HAP-1 (cell line): ENCODE measurements at places on chromosomes 5 and 9.
A peak's percentile ranks its signal among the peaks of the same experiment; 100 is the strongest.

- DNase-seq, result no peak
Observed at GRCh38 chr5:176365351-176366231, at the start of gene ARL10. ARL10 (plus strand) TSS chr5:176365487; CDS start chr5:176365564, 77 bp downstream.

- no peak for DNase-seq
Observed at GRCh38 chr9:109593612-109594011, 95.5 kb upstream of the PTPN3 start.

- DNase-seq, result no peak
Observed at GRCh38 chr9:129640871-129641749, 841 bp downstream of the ASB6 start.

GRCh38 chr9:129398961-129399633 is 221.0 kb upstream of the IER5L start:
- DNase-seq, result no peak

GRCh38 chr9:72305102-72305546 is 59.9 kb downstream of the ZFAND5 start:
- DNase-seq, result no peak

GRCh38 chr9:117458066-117458465 is 43.2 kb upstream of the ASTN2 start:
- DNase-seq, result no peak

- peak; percentile 36 for DNase-seq
Observed at GRCh38 chr5:66666778-66667177, 70.6 kb downstream of the MAST4 start.

GRCh38 chr5:29131285-29131684 is 2062.2 kb upstream of the CDH6 start:
- no peak for DNase-seq

GRCh38 chr9:77180056-77180455 is 2.7 kb downstream of the VPS13A start:
- DNase-seq, result no peak

DNA sequence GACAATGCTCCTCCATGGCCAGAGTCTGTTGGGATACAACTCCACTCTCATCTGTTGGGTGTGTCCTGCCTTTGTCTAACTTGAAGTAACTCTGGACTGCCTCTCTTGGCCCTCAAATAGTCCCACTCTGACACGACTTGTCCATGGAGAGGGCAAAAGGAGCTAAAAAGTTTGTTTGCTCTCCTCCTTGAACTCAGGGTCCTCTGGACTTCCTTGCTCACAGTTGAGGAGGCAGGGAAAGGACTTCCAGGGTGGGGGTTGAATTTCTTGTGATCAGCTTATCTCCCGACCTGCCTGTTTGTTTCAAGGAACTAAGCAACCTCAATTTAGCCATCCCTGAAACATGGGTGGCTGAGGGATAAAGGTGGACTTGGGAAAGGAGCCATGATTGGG is 11.7 kb downstream of the DNAJB5 start:
- DNase-seq, result no peak

GRCh38 chr5:83776437-83777031 is 55.9 kb upstream of the HAPLN1 start:
- no peak for DNase-seq

GRCh38 chr5:120848883-120849282 is 384.8 kb downstream of the PRR16 start:
- peak; percentile 89 for DNase-seq

DNA sequence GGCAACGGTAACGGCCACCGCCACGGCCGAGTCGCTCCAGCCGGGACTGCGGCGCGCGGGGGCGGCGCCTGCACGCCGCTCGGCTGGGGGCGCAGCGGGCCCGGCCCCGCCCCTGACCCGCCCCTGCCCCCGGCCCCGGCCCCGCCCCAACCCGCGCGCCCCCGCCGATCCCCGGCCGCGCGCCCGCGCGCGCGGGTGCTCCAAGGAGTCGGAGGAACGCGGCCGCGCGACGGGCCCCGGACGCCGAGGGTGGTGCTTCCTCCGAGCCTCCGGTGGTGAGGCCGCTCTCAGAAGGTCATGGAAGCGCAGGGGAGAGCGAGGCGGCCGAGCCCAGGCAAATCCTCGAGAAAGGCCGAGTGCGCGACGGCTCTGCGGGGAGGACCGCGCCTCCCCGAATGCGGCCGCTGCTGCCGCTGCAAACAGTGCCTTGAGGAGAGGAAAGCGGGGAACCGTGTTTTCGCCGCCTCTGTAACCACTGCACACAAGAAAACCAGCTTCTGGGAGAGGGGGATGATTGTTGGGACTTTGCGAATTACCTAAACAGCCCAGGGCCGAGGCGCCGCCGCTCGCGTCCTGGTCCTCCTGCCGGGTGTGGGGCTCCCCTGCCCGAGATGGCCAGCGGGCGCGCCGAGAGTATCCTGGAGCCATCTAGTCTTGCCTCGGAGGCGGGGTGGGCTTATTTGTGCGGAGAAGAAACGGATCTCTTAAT is at the start of gene LIFR:
Gene LIFR (minus strand): TSS at position 48 of the 709 bp plus-strand sequence. CDS start 25,999 bp downstream, outside the sequence.
- peak; percentile 75 for DNase-seq

GRCh38 chr5:27234916-27235315 is 196.5 kb upstream of the CDH9 start:
- no peak for DNase-seq

GRCh38 chr5:62152394-62153087 is 153.5 kb upstream of the KIF2A start:
- no peak for DNase-seq

- no peak for DNase-seq
Observed at GRCh38 chr9:129007766-129008468, 20.2 kb downstream of the SH3GLB2 start.

DNA sequence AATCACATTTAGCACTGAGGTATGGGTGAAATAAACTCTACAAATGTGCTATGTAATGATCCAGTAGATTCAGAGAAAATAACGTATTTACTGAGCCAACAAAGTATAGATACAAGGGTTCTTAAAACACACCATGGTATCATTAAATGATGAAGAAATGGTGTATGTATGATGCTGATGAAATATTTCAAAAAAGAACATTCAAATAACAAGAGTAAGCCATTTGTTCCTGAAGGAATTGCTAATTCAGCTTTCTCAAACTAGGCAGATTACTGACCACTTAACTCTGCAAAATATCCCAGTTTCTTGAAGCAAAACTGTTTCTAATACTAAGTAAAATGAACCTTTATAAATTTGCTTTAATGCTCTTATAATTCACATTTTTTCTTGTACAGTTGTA is 97.6 kb upstream of the IFNE start:
- DNase-seq, result no peak

DNA sequence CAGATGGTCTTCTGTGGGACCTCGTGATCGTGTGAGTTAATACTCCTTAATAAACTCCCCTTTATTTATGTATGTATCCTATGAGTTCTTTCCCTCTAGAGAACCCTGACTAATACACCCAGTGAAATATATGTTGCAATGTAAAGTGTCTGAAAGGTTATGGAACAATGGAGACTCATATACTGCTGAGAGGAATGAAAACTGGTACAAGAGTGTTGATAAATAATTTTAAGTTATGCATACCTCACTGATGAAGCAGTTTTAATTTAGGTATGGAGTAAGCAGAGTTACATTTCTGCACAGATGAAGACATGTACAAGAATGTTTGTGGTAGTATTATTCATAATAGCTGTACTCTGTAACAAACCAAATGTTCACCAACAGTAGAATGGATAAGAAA is 438.3 kb downstream of the TAF11L14 start:
- DNase-seq, result no peak

DNA sequence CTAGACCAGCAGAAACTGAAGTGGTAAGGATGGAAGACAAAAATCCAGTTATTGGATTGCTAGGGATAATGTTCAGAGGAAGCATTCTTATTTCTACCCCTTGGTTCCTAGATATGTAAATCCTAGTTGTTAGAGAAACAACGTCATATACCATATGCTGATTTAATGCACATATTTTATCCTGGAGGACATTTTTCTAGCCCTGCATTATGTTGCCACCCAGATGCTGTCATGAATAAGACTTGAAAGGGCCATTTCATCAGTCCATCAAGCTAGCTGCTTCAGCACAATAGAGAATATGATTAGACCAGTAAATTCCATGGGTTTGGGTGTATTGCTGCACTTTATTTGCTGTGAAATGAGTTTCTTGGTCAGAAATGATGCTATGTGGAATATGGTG is 1736.4 kb downstream of the MAT2B start:
- no peak for DNase-seq

DNA sequence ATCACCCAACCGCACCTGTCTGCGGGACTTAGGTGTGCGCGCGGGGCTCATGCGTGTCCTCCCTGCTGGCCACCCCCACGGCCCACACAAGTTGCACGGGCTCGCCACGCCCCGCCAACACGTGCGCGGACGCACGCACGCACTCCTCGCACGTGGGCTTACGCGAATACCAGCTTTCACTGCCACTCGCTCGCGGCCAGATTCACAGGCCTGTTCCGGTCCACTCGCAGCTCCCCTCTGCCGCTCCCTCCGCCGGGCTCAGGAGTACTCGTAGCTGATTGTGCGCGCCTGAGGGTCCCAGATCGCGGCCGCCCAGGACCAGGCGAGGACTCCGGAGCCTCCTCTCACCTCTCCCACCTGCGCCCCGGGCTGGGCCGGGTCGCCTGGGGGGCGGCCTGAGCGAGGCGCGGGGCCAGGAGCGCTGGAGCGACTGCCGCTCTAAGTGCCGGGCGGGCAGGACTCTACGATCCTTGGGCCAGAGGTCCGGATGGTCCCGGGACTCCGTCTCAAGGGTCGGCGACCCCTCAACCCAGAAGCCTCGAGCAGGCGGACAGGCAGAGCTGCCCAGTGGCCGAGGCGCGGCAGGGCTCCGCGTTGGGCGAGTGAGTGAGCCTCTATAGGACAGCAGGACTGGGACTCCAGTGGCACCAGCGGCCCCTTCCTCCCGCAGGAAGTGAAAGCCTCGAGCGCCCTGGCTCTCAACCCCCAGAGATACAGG is 3.4 kb downstream of the PCDHGC5 start:
- DNase-seq, result no peak

- DNase-seq, result no peak
Observed at GRCh38 chr5:111929867-111930266, 172.9 kb upstream of the NREP start.

- no peak for DNase-seq
Observed at GRCh38 chr5:169164481-169164925, 136.4 kb downstream of the SLIT3 start.

DNA sequence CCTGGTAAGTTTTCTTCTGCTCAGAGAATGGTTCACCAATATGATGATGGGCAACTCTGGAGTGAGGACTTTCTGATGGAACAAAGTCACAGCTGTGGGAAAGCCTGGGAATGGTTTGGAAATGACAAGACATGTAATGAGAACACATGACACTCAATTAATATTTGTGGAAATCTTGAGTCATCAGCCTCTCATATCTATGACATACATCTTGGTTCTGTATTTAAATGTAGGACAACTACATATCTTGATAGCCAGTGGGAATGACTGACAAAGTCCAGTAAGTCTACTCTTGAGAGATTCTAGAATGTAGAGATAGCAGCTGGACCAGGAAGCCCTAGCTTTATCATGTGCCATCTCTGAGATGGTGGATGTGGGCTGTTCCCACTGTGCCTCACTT is 85.5 kb downstream of the PALM2AKAP2 start:
- DNase-seq, result no peak

DNA sequence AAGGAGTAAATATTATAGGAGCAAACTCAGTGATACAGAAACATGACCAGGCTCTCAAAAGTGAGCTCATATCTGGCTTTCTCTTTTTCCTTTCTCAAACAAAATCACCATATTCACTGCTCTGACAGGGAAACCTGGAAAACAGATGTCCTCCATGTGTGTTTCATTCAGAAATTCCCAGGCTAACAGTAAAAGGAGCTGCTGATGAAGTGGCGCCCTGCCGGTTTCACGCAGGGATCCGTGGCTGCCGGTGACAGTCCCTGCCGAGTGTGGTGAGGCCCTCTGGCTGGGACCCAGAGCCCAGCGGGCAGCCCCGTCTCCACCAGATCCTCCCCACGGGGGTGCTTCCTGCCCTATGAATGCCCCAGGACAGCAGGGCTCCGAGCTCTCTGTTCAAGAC is 208.1 kb downstream of the GNA14 start:
- no peak for DNase-seq

DNA sequence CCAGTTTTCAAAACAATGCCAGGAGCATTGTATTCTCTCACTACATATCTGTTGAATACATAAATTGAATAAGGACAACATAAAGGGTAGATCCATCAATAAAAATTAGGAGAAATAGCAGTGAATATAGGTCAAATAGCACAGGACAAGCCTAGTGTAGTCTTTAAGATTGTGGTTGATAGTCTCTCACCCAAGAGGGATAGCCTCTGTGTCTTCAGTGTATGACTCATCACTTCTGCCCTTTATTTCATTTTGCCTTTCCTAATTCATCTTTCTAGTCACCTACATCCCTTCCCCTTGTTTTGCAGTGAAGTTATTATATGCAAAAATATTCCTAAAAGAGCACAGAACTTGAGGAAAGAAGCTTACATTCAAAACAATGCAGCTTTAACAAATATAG is 335.0 kb upstream of the TUSC1 start:
- DNase-seq, result no peak

DNA sequence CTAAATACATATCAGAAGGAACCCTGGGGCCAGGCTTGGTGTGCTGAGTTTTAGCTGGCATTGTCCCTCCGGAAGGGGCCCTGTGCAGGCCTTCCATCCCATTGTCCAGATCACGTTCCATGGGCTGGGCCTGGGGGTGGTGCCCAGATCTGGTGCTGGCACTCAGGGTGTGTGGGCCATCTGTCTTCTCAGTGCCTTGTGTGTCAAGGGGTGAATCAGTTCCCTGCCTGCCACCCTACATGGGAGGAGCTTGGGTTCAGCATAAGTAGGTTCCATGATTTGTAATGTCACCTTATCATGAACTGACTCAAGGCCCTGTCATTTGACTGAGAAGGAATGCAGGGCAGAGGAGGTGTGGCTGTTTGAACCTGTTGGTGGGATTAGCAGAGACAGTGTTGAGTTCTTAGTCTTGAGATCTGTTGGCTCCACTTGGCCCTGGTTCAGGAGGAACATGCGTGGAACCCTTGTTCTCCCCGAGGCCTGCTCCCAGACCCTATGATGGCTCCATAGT is 176.8 kb downstream of the MACROH2A1 start:
- no peak for DNase-seq

GRCh38 chr9:98315551-98316060 is 60.2 kb upstream of the TBC1D2 start:
- peak; percentile 58 for DNase-seq

- no peak for DNase-seq
Observed at GRCh38 chr9:105244734-105245028, 230 bp downstream of the SLC44A1 start.

DNA sequence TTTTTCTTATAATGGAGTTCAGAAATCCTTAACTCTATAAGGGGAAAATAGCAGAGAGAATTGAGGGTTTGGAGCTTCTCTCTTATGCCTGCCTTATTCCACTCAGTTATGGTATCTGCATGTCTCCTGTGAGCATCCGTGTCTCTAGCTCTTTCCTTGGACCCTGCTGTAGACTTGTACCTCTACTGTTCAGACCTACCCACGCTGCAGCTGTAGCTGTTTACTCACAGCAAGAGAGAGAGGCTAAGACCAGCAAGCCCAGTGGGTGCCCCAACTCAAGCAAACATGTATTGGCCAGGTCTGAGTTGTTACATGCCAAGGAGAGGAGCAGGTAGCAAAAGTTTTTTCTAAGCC is 7.1 kb upstream of the PCSK1 start:
- DNase-seq, result no peak

DNA sequence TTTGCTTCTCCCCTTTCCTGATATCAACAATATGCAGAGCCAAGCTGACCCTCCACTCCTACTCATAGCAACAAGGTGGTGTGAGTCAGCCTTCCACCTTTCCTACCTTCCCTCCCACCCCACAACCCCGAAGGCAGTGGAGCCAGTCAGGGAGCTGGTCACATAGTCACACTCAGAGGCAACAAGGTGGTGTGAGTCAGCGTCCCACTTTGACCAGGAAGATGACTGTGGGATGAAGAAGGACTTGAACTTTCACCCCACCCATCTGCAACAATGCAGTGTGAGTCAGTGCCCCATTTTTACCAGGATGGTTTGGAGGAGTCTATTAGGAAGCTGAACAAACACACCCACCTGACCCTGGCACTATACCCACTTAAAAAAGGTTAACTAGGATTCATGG is 30.1 kb upstream of the ZNF782 start:
- DNase-seq, result no peak
